ENCODE measurements at places on chromosomes 5 and 9.

- no peak for DNase-seq
Observed at GRCh38 chr5:123364441-123365155, 58.6 kb downstream of the CEP120 start.

- DNase-seq = no peak
Observed at GRCh38 chr9:127344368-127345000, 52.5 kb upstream of the SLC2A8 start.

- DNase-seq = no peak
Observed at GRCh38 chr9:129032541-129033159, 3.8 kb upstream of the MIGA2 start.

DNA sequence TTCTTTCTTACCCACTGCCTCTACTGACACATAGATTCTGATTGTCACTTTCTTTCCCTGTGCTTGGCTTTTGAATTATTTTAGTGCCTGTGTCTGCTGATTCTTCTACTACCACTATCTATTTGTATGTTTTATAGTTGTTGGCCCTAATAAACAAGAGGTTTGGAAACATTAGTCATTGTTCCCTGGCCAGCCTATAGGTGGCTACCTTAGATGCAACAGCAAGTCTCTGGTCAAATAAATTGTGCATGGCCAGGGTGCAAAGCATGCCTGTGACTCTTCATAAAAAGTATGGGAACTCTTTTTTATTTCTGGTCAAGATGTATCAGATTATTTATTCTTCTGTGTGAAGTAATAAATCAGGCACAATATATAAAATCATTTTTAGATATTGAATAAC lies 124.4 kb downstream of the PLK2 start:
- no peak for DNase-seq

GRCh38 chr9:127612939-127613582 lies 984 bp downstream of the STXBP1 start:
- peak; percentile 65 for DNase-seq
